ENCODE measurements at places on chromosomes 3 and 15.

DNA sequence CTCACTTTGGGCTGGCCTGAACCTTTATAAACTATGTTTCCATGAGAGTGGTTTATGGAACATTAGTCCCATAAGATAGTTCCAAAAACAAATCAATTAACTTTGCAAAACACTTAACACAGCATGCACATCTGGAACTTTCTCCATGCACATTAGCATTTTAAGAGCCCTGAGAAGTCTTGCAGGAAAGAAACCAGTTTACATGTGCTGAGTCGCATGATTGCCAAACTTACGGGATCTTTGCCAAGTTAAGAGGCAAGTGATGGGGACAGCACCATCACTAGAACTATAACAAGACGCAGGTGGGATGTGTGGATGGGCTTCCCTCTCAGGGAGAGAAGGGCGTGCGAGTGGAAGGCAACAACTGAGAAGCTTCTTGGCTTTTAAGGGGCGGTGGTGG, 20.7 kb downstream of the ADAMTS9 start:
- no peaks in the 10 kb centered on the region for H3K4me1 ChIP-seq
- DNase-seq = no peak
- H3K4me3 ChIP-seq = no peak overlapping the region
- H3K27ac ChIP-seq = no peak overlapping the region
- no peaks in the 10 kb centered on the region for H3K36me3 ChIP-seq
- no peaks in the 10 kb centered on the region for H3K27me3 ChIP-seq

GRCh38 chr3:22960105-22960984, 242.8 kb upstream of the UBE2E2 start:
- H3K4me1 ChIP-seq = no peaks in the 10 kb centered on the region
- no peak overlapping the region for H3K27ac ChIP-seq
- DNase-seq = no peak
- H3K27me3 ChIP-seq = no peaks in the 10 kb centered on the region

- DNase-seq = no peak
- H3K4me3 ChIP-seq = no peak overlapping the region
- no peaks in the 10 kb centered on the region for H3K27me3 ChIP-seq
- H3K27ac ChIP-seq = no peak overlapping the region
These were observed 161.9 kb upstream of the UBE3A start for GRCh38 chr15:25600751-25601150.

- no peak overlapping the region for H3K27ac ChIP-seq
- H3K27me3 ChIP-seq = no peaks in the 10 kb centered on the region
- H3K4me1 ChIP-seq = no peaks in the 10 kb centered on the region
- DNase-seq = peak; percentile 72
- peak overlapping the region; percentile 89 for H3K4me3 ChIP-seq
These were observed 69.7 kb upstream of the LRRFIP2 start for GRCh38 chr3:37243820-37244748.

- no peaks in the 10 kb centered on the region for H3K27me3 ChIP-seq
- H3K27ac ChIP-seq = no peak overlapping the region
- no peaks in the 10 kb centered on the region for H3K36me3 ChIP-seq
- DNase-seq = no peak
- no peaks in the 10 kb centered on the region for H3K4me1 ChIP-seq
- H3K4me3 ChIP-seq = no peak overlapping the region
These were observed 412.8 kb upstream of the TGFBR2 start for GRCh38 chr3:30193625-30194044.

DNA sequence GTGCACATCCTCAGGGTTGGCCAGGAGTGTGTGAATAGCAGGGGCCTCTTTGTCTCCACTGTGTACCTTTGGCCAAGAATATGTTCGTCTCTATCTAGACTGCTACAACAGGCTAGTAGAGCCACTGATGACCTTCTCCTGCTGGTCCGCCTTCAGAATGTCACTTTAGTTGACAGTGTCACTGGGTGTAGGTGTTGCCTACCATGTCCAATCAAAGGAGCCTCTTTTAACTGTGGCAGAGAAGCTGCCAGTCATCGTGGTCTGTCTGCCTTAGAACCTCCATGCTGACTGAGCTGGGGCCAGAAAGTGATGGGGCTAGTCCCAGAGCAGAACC, 40.1 kb downstream of the OXSR1 start:
- peaks cover 11% of the 10 kb centered on the region for H3K36me3 ChIP-seq
- no peaks in the 10 kb centered on the region for H3K4me1 ChIP-seq
- no peak overlapping the region for H3K4me3 ChIP-seq
- H3K27me3 ChIP-seq = no peaks in the 10 kb centered on the region
- no peak for DNase-seq

GRCh38 chr3:48739617-48739954, 22.6 kb upstream of the IP6K2 start:
- no peak for DNase-seq
- no peak overlapping the region for H3K4me3 ChIP-seq
- 0 out of 2 replicates have a peak, but pooled peaks cover 2% of the 10 kb centered on the region for H3K36me3 ChIP-seq
- H3K27me3 ChIP-seq = no peaks in the 10 kb centered on the region

- no peak overlapping the region for H3K27ac ChIP-seq
- no peak for DNase-seq
- H3K4me3 ChIP-seq = no peak overlapping the region
These were observed 123.9 kb upstream of the TNIK start for GRCh38 chr3:171584100-171584499.

DNA sequence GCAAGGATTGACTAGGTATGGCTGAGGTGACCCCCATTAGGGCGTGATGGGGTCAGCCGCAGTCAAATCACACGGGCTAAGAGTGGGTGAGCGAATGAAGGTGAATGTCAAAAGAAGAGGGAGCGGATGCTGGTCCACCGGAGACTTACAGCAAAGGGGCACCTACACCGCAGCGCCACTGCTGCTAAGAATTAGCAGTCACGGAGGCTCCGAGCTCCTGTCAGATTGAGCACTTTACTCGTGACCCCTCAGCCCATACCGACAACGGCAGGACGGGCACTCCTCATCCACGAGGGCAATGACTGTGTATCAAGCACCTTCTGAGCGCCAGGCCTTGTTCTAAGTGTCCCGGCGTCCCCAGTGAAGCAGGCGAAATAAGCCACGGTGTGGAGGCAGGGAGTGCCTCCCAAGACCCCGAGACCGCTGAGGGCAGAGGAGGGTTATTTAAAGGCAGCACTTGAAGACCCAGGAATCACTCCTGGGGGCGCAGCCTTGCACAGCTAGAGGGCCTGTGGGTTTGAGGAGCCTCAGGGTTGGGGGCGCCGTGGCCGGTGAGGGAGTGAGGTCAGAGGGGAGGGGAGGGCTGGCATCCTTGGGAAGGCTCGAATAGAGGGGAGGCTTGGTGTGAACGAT, 61.6 kb upstream of the GATA2 start:
- H3K4me3 ChIP-seq = 0 out of 3 replicates have a peak overlapping the region, but pooled peaks have one; percentile 41
- peak; percentile 38 for DNase-seq
- no peaks in the 10 kb centered on the region for H3K36me3 ChIP-seq

GRCh38 chr3:46440531-46441294, 24.0 kb downstream of the LTF start:
- H3K27me3 ChIP-seq = no peaks in the 10 kb centered on the region
- no peaks in the 10 kb centered on the region for H3K36me3 ChIP-seq
- no peak overlapping the region for H3K27ac ChIP-seq
- DNase-seq = no peak

DNA sequence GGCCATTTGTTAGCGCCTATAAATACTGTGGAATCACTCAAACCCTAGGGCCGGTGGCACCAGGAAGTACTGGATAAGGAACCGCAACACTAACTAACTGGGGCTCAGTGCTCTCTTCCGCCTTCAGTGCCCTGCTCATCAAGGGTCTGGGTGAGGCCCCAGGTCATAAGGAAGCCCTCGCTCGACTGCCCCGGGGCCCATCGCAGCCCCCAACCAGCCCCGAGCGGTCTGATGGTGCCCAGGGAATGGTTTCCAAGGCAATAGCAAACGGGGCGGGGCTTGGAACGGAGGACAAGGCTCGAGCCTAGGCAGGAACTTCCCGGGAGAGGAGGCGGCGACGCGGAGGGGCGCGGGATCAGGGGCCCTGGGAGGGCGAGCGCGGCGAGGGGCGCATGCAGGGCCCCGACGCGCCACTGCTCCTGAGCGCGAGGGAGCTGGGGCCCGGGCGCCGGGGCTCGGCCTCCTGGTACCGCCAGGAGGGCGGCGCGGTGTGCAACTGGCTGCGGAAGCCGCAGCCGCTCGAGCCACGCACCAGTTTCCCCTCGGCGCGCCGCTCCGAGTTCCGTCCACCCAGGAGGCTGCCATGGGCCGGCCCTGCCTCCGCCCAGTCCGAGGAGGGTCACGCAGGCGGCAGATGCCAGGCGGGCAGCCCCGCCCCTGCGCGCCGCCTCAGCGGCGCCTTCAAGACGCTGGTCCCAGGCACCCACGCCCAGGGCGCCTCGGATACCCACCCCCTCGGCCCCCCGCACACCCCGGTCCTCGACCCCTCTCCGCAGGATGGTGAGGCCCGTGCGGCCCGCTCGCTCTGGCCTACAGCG, at the start of gene TTLL3:
TTLL3 (plus strand) TSS at position 648 of the 818 bp plus-strand sequence. CDS start 400 bp downstream, outside the sequence.
- H3K27ac ChIP-seq = no peak within 1 kb of the TSS
- H3K4me1 ChIP-seq = no peaks in the 10 kb centered on the region
- H3K36me3 ChIP-seq = peaks cover 24% of the 10 kb centered on the region

DNA sequence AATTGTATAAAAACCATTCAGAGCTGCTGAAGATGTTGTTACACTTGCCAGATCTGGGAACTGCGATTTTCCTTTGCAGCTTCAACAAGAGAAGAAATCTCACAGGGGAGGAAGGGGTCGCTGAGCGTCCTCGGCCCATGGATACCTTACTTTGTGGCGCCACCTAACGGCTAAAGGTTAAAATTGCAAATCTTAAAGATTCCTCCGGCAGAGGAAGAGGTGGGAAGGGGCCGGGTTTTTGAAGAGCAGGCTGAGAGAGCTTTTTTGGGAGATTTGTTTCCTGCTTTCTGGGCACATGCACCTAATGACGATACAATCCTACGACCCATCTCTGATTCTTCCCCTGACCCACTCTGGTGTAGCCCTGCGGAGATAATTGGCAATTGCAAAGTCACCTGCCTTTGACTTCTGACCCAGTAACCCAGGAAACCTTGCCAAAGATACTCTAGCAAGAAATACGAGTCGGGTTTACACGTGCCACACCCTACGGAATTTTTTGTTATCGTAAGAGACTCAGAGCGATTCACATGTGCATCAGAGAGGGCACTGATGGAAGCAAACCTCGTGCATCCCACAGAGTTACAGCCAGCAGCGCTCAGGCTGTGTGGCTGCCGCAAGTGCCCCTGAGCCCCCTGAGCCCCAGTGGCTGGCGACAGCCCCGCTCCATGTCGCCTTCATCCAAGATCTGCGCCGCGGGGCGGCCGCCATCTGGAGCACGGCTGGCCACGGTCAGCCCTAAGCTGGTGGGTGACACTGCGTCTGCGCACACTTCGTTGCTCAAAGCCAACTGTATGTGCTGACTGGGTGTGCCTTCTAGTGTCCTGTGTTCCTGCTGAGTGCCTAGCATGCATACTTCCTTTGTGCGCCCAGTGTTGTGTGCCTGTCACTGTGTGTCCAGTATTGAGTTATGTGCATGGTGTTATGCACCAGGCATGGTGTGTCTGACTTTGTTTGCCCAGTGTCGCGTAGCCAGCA, 55.2 kb upstream of the CHRNA7 start:
- H3K27me3 ChIP-seq = no peaks in the 10 kb centered on the region
- H3K27ac ChIP-seq = no peak overlapping the region
- DNase-seq = peak; percentile 73
- no peaks in the 10 kb centered on the region for H3K36me3 ChIP-seq

GRCh38 chr3:123576122-123576521, 8.7 kb downstream of the HACD2 start:
- DNase-seq = no peak
- peaks cover 12% of the 10 kb centered on the region for H3K36me3 ChIP-seq
- H3K27me3 ChIP-seq = no peaks in the 10 kb centered on the region
- no peaks in the 10 kb centered on the region for H3K4me1 ChIP-seq
- H3K27ac ChIP-seq = no peak overlapping the region

DNA sequence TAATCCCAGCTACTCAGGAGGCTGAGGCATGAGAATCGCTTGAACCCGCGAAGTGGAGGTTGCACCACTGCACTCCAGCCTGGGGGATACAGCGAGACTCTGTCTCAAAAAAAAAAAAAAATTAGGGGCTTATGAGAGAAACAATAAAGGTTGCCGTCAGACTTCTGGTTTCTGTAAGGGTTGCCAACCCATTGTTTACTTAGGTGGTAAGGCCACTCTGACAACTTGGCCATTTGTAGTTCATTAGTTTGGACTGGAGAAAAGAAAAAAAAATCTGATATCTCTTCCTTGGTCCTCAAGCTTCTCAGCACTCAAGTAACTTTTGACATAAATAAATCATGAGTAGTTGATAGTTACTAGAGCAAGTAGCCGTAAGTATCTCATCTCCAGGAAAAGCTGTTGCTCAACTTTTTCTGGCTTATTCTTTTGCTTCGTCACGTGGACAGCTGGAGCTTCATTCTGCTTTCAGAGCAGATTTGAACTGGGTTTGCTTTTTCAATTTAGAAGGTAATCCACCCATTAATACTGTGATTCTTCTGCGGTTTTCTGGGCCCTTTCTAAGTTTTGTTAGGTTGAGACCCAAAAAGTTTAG, 9.4 kb downstream of the SNX1 start:
- H3K4me1 ChIP-seq = no peaks in the 10 kb centered on the region
- no peak overlapping the region for H3K4me3 ChIP-seq
- DNase-seq = no peak
- H3K27me3 ChIP-seq = no peaks in the 10 kb centered on the region

GRCh38 chr3:105821433-105821832, 47.4 kb downstream of the CBLB start:
- no peaks in the 10 kb centered on the region for H3K4me1 ChIP-seq
- H3K4me3 ChIP-seq = no peak overlapping the region
- no peaks in the 10 kb centered on the region for H3K27me3 ChIP-seq
- no peak overlapping the region for H3K27ac ChIP-seq
- H3K36me3 ChIP-seq = peaks cover 11% of the 10 kb centered on the region
- DNase-seq = no peak

- H3K27me3 ChIP-seq = no peaks in the 10 kb centered on the region
- no peak overlapping the region for H3K27ac ChIP-seq
- peaks cover 25% of the 10 kb centered on the region for H3K36me3 ChIP-seq
- DNase-seq = no peak
- no peak overlapping the region for H3K4me3 ChIP-seq
These were observed 43.5 kb downstream of the PHLDB2 start for GRCh38 chr3:111902534-111902933.

GRCh38 chr15:48996276-48996675, 32.6 kb upstream of the SHC4 start:
- H3K4me3 ChIP-seq = no peak overlapping the region
- no peak for DNase-seq
- no peak overlapping the region for H3K27ac ChIP-seq
- peaks cover 49% of the 10 kb centered on the region for H3K36me3 ChIP-seq
- no peaks in the 10 kb centered on the region for H3K4me1 ChIP-seq
- no peaks in the 10 kb centered on the region for H3K27me3 ChIP-seq

DNA sequence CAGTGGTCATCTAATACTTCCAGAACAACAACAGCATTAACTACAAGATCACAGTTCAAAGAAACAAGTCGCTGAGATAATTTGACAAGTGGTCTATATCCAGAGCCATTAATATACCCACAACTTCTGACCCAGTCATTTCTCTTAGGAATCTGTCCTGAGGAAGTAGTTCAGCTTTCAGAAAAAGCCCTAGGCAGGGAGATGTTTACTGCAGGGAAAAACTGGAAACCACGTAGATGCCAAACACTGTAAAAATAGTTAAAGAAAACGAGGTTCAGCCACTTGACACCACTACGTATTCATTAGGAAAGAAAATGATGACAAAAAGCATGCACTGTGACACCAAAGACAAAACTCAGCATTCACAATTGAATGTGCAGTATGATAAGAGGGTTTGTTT, 22.3 kb upstream of the CDCP1 start:
- H3K27me3 ChIP-seq = no peaks in the 10 kb centered on the region
- DNase-seq = no peak
- H3K4me1 ChIP-seq = peaks cover 5% of the 10 kb centered on the region
- H3K36me3 ChIP-seq = no peaks in the 10 kb centered on the region
- no peak overlapping the region for H3K4me3 ChIP-seq

GRCh38 chr3:181623924-181624694, 87.6 kb upstream of the SOX2 start:
- H3K27me3 ChIP-seq = no peaks in the 10 kb centered on the region
- H3K4me1 ChIP-seq = 0 out of 2 replicates have a peak, but pooled peaks cover 1% of the 10 kb centered on the region
- no peak overlapping the region for H3K4me3 ChIP-seq
- no peak overlapping the region for H3K27ac ChIP-seq
- DNase-seq = no peak
